Stimulated activated naive CD8-positive, alpha-beta T cell treated with anti-CD3 and anti-CD28 coated beads, Interleukin-15, Interleukin-2, amounts not matched to agents 100 U/mL and 50 U/mL, for 24 hours (primary cell): ENCODE measurements at places on chromosomes 3 and 15.

- no peak for DNase-seq
Observed at GRCh38 chr3:107285197-107285596, 92.0 kb upstream of the CCDC54 start.

- DNase-seq = no peak
Observed at GRCh38 chr3:4746241-4746958, 232.8 kb upstream of the BHLHE40 start.

- no peak for DNase-seq
Observed at GRCh38 chr15:39720081-39720480, 62.6 kb downstream of the FSIP1 start.

- no peak for DNase-seq
Observed at GRCh38 chr3:59994732-59995304, 945.0 kb upstream of the CFAP20DC start.

DNA sequence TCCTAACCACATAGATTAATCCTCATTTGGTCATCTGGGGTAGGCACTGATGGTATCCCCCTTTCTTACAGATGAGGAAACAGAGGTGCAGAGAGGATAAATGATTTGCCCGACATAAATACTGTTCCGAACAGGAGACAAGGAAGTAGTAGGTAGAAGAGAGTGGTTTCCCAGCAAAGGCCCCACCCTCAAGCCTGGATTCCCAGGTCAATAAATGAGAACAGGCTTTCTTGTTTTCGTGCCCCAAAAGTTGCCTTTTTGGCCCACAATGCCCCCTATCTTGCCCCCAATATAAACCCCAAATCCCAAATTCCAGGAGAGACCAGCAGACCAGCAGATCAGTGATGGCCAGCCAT lies 125.5 kb upstream of the PRR20G start:
- no peak for DNase-seq
